NCI-H748 treated with DMSO at 0.1 percent for 48 hours (cell line): ENCODE measurements at places on chromosomes 2 and 18.

- no peak for DNase-seq
These were observed 1108.1 kb upstream of the LRRTM1 start for GRCh38 chr2:81412681-81413080.

GRCh38 chr18:46055838-46056230, 16.2 kb downstream of the PSTPIP2 start:
- no peak for DNase-seq

DNA sequence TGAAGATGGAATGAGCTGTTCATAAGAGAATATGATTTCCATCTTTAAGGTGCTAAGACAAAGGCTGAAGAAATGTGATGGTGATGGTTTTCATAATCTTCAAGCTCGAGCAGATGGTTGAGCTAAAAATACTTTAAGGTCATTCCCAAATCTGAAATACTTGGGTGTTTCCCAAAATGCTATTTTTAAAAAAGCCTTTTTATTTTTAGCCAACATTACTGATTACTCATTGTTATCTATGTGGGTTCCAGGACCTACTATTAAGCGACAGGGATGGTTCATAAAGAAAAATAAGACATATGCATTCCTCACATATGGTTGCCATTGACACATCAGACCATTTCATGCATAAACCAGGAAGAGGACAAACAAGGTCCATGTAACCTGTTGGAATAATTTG, 298.5 kb downstream of the PLCL1 start:
- DNase-seq: no peak

DNA sequence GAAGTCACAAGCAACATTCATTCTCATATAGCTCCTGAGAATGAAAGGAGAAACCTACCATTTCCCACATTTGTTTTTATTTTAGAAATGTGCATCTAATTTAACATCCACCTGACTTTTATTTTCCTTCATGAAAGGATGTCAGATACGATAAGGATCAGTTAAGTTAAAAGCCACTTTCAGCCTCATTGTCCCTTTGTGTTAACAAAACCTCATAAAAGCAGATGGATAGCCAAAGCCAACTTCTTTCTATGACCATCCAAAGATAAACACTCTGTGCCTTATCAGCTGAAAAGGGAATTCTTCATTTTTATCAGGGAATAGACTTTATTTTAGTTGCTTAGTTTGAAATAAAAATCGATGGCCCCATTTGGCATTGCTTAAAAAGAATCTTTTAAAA, 25.7 kb upstream of the RIT2 start:
- no peak for DNase-seq

DNA sequence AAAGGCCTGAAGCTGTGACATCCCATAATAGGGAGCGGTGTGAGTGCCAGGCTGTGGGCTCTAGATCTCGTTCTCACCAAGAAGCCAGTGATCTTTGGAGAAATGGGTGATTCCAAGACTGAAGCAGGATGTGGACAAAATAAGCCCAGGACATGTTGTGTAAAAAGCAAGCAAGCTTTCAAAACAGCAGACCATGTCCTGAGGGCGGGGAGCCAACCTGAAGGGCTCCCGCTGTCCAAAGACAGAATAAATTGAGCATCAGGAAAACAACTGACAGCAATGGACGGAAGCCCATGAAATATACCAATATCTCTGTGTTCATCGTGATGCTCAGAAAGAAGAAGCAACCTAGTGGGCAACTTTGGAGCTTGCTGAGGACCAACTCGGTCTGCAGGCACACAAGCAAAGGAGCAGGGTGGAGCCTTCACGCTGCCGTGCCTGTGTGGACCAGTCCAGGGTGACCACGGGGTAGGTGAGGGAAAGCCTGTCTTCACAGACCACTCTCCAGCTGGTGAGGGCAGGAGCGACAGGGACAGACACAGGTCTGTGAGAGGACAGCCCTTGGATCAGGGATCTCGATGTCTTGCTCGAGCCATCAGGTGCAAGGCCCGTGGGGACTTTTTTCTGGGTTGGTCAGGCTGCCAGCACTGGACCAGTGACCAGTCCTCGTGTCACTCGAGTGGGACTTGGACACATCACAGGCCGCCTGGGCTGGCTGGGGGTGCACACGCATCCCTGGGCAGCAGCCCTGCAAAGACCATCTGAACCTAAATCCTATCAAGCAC, 21.5 kb downstream of the MTERF4 start:
- DNase-seq: no peak

- DNase-seq: no peak
These were observed 121.0 kb upstream of the SLC39A10 start for GRCh38 chr2:195535911-195536522.

GRCh38 chr2:150742094-150742493, 254.6 kb upstream of the RND3 start:
- no peak for DNase-seq

GRCh38 chr18:41206341-41206830, 748.6 kb upstream of the PIK3C3 start:
- no peak for DNase-seq

- no peak for DNase-seq
These were observed 928.8 kb downstream of the CNTNAP5 start for GRCh38 chr2:124953921-124954320.

- DNase-seq: no peak
These were observed 14.5 kb downstream of the IL1R2 start for GRCh38 chr2:102005989-102006885.

- DNase-seq: no peak
These were observed 87.0 kb upstream of the RTN4 start for GRCh38 chr2:55137024-55137958.

GRCh38 chr18:69795791-69796190, 151.9 kb downstream of the CD226 start:
- DNase-seq: no peak

DNA sequence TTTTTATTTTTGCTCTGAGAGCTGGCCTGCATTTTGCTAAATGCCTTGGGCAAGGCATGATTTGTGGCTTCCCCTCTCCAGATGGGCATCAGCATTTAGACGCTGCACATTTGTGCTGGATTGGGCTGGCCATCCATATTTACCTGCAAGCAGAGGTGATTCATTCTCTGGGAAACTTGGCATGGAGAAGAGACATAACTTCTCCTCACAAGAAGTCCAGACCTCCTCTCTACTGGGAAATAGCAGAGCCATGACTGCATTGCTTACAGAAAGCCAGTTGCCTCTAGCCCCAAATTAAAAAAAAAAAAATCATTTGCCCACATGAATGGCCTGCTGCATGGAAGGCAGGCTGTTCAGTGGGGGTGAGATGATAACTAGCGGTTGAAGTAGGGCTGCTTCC, 120.1 kb downstream of the ACTR3 start:
- DNase-seq: no peak

GRCh38 chr2:46334389-46335271, 37.4 kb downstream of the EPAS1 start:
- DNase-seq: no peak

DNA sequence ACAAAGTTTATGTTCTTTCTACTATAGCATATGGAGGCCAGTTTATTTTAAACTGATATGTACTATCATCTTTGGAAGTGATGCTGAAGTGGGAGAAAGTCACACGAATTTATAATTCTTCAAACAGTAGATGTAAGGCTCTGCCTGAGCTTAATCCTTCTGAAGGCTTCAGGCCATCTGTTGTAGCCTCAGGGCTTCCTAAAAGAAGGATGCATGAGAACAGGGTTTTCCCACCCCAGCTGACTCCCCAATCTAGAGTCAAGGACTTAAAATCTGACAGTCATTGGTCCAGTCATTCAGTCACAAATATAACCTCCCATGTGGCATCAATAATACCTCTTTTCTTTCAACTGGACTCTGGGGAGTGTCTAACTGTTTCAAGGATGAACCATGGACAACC, 330.5 kb downstream of the KCNS3 start:
- no peak for DNase-seq

- DNase-seq: no peak
These were observed 27.6 kb upstream of the GNAL start for GRCh38 chr18:11661430-11661829.

DNA sequence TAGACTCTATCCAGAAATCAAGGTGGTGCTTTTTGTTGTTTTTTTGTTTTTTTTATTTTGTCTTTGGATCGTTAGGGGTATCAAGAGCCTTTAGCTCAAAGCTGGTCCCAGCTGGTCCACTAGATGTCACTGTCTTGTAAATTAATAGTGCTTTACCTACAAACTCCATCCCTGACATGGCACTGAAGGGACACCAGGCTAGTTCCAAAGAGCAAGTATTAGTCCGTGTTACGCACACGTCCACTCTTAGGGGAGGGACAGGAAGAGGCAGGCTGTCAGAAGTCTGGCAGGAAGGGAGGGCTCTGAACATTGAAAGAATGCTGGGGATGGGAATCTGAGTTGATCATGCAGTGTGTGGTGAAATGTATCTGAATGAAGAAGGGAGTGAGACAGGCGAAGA, 85.9 kb upstream of the CCBE1 start:
- peak; percentile 40 for DNase-seq

- DNase-seq: no peak
These were observed 31.9 kb downstream of the PIKFYVE start for GRCh38 chr2:208297961-208298360.

DNA sequence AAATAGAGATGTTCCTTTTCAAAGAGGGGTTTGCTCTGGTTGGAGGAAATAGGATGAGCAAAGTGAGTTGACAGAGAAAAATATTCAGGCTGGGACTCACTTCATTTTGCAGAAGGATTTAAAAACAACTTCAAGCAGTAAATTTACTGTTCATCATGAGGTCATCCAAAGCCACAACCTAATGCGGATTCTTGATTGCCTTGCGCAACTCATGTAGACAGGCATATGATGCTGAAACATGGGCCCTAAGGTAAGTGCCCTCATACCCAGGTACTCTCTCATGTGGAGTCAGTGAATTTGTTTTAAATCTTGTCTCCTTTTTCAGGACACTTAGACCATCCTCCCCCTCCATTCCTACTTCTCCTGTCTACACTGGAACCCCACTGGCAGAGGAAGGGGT, 51.9 kb upstream of the LYPD1 start:
- no peak for DNase-seq

- DNase-seq: no peak
These were observed 240.5 kb downstream of the AGPS start for GRCh38 chr2:177633111-177633510.

GRCh38 chr2:168775837-168776236, 26.6 kb upstream of the NOSTRIN start:
- no peak for DNase-seq

DNA sequence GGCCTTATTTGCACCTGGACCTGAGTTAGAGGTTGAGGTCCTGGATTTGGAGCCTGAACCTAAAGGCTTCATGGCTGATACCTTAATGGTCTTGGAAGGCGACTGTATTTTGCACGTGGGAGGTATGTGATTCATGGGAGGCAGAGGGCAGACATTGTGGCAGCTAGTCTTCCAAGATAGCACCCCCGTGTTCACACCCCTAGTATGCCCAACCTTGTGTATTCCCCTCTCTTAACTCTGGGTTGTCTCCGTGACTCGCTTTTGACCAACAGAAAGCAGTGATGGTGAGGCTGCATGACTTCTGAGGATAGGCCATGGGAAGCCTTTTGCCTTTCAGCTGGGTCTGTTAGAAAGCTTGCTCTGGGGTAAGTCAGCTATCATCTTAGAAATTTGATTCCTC, 45.8 kb upstream of the HAAO start:
- DNase-seq: no peak

GRCh38 chr2:13193075-13193474, 476.3 kb downstream of the TRIB2 start:
- no peak for DNase-seq

DNA sequence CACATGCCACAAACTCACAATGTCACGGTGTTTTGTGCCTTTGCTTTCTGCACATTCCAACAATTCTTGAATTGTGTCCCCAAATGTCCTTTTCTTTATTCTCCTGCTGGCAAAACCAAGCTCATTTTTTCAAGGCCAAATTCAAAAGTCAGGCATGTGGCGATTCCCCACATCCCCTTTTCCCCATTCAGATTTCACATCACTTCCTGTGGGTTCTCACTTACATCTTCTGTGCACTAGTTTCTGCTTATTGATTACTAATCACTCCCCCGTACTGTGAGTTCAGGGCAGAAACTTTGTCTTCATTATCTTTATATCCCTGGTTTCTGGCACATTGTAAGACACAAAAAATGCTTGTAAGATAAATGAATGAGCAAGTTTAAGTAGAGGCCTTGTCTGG, 69.2 kb downstream of the AP1S3 start:
- no peak for DNase-seq

DNA sequence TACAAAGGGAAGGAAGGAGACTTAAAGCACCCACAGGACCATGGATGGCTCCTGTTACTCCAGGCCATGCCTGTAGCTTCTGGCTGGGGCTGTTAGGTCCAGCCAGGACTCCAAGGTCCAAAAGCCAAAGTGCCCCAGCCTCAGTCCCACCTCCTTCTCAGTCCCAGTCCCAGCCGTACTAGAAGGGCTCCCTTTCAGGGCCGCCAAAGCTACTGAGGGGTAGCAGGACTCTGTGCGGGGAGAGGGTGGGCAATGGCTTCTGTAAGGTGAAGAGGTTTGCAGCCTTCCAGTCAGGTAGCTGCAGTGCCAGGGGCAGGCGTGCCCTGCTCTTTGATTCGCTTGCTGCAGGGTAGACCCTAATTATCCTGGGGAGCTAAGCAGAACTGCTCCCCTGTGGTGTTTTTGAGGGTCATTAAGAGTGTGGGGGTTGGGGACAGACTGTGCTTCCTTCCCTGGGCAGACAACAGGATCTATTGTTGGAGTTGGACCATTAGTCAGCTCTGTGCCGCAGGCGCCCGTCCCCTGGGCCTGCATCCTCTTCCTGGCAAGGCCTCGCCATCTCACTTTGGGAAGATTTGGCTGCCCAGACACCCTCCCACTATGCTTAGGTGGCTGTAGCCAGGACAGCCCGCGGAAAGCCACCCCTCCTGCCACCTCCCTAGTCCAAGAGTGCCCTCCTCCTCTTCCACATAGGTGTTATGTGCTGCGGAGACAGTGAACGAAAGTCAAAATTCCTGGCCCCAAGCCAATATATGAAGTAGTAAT, 118.8 kb downstream of the ZBTB7C start:
- DNase-seq: no peak

- no peak for DNase-seq
These were observed 3.8 kb upstream of the SLC1A4 start for GRCh38 chr2:64985447-64985846.

DNA sequence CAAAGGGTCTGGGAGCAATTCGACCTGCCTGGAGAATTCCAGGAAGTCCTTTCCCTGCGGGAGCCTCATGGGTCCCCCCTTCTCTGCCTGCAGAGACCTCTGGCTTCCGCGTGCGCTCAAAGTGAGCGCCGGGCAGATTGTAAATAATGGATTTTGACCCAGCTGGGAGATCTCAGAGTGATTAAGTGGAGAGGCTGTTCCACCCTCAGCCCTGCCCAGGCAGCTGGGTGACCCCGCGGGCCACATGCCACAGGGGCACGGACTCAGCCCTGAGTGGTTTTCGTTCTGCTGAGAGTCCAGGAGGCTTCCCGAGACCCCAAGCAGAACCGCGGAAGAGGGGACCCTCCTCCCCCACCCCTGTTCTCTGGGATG, 1.2 kb downstream of the KCNG2 start:
- DNase-seq: no peak

DNA sequence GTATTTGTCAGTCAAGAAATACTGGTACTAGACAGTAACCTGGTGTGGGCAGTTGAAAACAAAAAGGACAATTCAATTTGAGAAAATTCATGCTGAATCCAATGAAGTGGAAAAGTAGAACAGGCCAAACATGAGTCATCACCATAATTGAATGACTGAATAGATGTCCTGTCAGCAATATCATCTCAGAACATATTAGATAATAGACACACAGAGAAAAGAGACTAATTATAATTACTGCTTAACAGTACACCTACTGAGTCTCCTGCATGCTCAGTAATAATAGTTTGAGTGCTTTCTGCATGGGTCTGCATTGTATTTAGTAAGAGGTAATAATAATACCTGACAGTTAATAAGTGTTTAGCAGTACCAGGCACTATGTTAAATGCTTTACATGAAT, 138.6 kb upstream of the ZC3H15 start:
- peak; percentile 90 for DNase-seq

GRCh38 chr2:236814593-236814992, 245.0 kb downstream of the ACKR3 start:
- no peak for DNase-seq
